ENCODE measurements at places on chromosomes 7 and 10. TPM values are rescaled to one million over a fixed set of nuclear protein-coding genes. Genes with fewer than 3 reads are reported as not detected.

- no peak overlapping the region for H3K4me3 ChIP-seq
- no peaks in the 10 kb centered on the region for H3K36me3 ChIP-seq
- no peak for DNase-seq
- no peaks in the 10 kb centered on the region for H3K4me1 ChIP-seq
- H3K27me3 ChIP-seq, result no peaks in the 10 kb centered on the region
These were observed 49.6 kb upstream of the CHST15 start for GRCh38 chr10:124142960-124143359.

DNA sequence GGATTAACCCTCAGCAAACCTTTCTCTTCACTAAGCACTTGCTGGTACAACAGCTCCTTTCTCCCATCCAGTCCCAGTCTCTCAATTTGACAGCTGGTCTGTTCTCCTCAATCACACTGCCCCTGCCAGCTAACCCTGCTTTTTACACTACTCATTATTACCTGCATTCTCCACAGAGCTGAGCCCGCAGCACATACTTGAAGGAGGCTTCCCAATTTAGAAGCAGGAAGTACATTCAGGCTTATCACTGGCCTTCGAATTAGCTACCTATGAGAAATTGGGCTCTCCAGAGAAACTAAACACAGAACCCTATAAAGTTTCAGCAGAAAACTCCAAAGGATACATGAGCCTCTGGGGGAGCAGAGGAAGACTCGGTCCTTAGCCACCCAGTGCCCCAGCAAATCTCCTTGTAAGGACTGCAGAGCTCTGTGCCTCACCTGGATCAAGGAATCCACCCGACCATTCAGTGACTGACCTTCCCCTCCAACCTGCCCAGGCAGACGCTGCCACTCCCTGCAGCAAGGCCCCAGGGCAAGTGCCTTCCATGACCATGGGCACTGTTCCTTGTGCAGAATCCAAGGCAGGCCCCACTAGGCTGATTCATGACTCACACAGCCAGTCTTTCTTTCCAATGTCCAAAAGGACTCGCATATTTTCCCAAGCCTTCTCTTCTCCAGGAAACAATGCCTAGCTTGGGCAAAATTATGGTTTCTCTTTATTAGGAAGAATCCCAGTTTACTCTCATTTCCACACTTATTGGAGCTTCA is 68.0 kb downstream of the VOPP1 start:
- no peaks in the 10 kb centered on the region for H3K36me3 ChIP-seq
- no peak for DNase-seq
- H3K27me3 ChIP-seq, result no peaks in the 10 kb centered on the region
- no peaks in the 10 kb centered on the region for H3K4me1 ChIP-seq
- H3K4me3 ChIP-seq, result no peak overlapping the region
- no peak overlapping the region for H3K27ac ChIP-seq

GRCh38 chr10:43199684-43200537 is 61.7 kb downstream of the CSGALNACT2 start:
- no peak overlapping the region for H3K27ac ChIP-seq
- DNase-seq, result no peak
- no peaks in the 10 kb centered on the region for H3K36me3 ChIP-seq
- H3K27me3 ChIP-seq, result no peaks in the 10 kb centered on the region
- H3K4me1 ChIP-seq, result no peaks in the 10 kb centered on the region

- no peak for DNase-seq
- no peaks in the 10 kb centered on the region for H3K27me3 ChIP-seq
- no peaks in the 10 kb centered on the region for H3K36me3 ChIP-seq
- H3K27ac ChIP-seq, result no peak overlapping the region
- H3K4me3 ChIP-seq, result no peak overlapping the region
- H3K4me1 ChIP-seq, result no peaks in the 10 kb centered on the region
These were observed 85.5 kb upstream of the AKR1E2 start for GRCh38 chr10:4740471-4740870.

- no peaks in the 10 kb centered on the region for H3K27me3 ChIP-seq
- peak; percentile 35 for DNase-seq
- no peak overlapping the region for H3K4me3 ChIP-seq
- H3K36me3 ChIP-seq, result no peaks in the 10 kb centered on the region
- H3K4me1 ChIP-seq, result no peaks in the 10 kb centered on the region
- H3K27ac ChIP-seq, result no peak overlapping the region
These were observed 21.7 kb upstream of the MACC1 start for GRCh38 chr7:20238754-20239324.

DNA sequence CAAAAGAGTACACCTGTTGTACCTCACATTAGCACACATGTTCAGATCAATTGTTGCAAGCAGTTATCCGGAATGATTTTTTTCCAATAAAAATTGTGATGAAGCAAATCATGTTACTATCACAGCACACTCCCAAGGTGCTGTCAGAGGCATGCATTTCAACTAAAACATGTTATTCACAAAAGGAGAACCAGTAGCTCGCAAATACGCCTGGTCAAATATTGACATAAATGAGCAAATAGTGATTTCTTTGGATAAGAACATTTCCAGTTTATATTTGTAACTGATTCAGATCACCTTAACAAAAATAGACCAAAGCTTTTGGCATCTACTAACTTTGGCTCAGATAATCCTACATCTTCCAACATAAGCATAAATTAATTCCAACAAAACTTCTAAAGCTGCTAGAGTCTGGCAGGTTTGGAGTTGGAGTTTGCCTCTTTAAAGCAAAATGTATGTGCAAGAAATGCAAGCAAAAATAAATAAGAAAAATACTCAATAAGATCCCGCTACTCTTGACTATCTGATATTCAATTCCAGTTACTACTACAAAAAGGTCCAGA is 208.0 kb downstream of the SFMBT2 start:
- H3K27me3 ChIP-seq, result no peaks in the 10 kb centered on the region
- no peaks in the 10 kb centered on the region for H3K36me3 ChIP-seq
- H3K4me1 ChIP-seq, result peaks cover 25% of the 10 kb centered on the region
- DNase-seq, result no peak
- no peak overlapping the region for H3K4me3 ChIP-seq

GRCh38 chr10:16756561-16757221 is 60.5 kb downstream of the RSU1 start:
- DNase-seq, result no peak
- H3K27me3 ChIP-seq, result no peaks in the 10 kb centered on the region
- no peaks in the 10 kb centered on the region for H3K4me1 ChIP-seq
- H3K4me3 ChIP-seq, result no peak overlapping the region

The ANK3 gene
- total RNA-seq, result 25.7 TPM
